ENCODE measurements at places on chromosomes 13 and 19.

- DNase-seq: no peak
These were observed at the start of gene SLC44A2 for GRCh38 chr19:10625003-10625761. Gene SLC44A2, plus strand, starts transcription at chr19:10625553. Its CDS starts 81 bp downstream, at chr19:10625634.

DNA sequence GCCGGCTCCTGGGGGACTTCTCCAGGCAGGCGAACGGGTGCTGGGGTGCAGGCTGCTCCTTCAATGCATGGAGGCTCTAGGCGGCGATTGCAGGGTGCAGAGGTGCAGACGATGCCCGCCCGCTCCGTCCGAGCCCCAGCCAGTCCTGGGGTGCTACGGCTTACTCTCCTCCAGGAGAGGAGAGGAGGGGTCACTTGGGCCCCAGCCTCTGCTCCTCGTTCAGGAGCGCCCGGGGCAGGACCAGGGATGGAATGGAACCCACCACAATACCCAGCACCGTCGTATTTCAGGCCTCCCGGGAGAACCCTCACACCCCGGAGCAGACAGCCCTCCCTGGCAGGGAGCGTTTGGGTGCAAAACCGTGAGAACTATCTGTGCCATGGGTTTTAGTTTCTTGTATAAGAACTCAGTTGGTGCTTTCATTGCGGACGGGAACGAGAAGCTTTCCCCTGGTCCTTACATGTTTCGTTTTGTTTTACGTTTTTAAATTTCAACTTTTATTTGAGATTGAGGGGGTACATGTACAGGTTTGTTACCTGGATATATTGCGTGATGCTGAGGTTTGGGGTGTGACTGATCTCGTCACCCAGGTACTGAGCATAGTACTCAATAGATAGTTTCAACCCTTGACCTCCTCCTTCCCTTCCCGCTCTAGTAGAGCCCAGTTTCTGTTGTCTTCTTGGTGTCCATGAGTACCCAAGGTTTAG lies 46.8 kb downstream of the ARHGEF18 start:
- DNase-seq: no peak

DNA sequence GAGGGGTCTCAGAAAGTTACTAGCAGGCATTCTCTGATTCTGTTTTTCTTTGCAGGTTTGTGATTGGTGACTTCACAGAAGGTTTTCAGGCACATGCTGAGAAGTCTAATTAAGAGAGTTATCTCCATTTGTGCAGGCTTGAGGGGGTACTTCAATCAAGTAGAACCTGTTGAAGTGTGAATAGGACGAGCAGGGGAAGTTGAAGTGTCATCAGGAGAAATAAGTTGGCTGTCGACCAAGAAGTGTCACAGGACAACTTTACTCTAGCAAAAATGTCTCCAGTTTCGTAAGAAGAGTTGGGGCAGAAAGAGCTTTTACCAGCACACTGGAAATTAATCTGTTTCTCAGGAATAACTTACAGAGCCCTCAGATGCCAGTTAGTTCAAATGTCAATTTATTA lies 576.5 kb upstream of the SLITRK5 start:
- no peak for DNase-seq

DNA sequence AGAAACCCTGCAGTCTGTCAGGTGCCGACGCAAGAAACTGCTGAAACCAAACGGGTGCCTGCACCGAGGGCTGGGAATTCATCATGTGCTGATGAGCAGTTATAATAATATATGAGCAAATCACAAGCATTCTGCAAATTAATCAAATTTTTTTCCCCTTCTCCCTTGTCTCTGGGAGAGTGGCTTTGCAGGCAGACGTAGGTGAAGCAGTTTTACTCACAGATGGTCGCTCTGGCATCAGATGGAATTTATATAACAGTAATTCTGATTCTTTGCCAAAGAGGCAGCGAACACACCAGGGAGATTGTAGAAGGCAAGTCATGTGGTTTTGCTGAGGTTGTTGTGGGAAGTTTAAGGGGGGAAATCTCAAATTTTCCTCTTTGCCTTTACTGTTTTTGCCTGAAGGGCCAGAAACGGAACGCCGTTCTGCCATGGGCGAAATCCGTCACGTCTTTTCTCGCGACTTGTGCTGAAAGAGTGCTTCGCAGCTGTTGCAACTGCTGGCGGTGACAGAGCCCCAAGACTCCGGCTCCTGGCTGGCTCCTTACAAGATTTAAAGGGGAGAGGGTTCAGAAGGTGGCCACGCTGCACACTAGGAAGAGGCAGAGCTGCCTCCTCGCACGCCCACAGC lies 320.1 kb downstream of the ZNF536 start:
- DNase-seq: no peak

DNA sequence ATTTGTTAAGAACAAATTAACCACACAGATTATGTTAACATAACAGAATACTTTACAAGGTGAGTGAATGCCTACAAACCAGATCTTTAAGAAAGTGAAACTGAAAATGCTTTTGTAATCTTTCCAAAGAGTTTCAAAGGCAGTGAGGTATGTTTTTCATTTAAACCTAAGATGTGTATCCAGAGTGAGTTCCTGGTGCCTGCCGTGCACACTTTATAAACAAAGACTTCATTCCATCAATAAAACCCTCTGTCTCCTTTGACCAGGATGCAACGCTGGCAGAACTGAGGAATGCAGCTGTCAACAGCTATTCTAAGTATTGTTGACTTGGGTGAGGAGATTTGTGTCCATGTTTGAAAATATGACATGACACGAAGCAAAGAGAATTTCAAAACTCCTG lies 344.6 kb downstream of the DNAJC15 start:
- DNase-seq: no peak

DNA sequence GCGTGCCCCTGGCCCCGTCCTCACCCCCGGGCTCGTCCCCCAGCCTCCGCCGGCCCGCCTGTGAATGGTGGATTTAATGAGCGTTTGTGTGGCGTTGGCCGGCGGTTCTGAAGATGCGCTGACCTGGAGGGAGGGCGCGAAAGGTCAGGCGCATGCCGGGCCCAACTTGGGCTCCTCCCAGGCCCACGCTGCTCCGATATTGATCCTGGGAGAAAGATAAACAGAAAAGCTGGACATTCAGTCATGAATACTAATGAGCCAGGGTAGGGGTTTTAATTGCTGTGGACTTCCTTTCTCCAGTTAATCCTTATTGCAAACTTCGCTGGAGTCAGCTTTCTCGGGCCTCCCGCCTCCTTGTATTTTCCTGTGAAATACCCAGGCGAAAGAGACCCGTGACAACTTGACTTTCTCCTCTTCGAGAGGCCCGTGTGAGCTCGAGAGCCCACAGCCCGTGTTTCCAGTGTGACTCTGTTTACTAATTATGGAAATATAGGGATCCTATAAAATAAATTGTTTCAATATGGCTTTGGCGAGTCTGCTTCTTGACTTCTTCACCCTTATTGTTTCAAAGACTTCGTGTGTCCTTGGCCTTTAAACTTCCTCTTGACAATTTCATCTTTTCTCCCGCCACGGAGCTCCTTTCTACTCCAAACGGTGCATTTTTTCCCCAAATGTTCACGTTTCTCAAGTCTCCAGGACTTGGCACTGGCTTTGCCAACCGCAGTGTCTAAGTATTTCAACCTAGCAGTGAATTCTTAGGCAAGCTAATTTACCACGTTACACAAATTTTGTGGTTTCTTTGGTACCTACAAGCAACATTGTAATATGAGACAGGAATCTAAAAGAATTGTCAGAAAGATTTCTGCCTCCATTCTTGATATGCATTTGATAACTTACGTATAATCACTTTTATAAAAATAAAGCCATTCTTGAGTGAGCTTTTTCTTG lies 10.5 kb downstream of the ZIC2 start:
- DNase-seq: no peak

GRCh38 chr13:41052441-41052840 lies 8.9 kb upstream of the WBP4 start:
- DNase-seq: no peak

DNA sequence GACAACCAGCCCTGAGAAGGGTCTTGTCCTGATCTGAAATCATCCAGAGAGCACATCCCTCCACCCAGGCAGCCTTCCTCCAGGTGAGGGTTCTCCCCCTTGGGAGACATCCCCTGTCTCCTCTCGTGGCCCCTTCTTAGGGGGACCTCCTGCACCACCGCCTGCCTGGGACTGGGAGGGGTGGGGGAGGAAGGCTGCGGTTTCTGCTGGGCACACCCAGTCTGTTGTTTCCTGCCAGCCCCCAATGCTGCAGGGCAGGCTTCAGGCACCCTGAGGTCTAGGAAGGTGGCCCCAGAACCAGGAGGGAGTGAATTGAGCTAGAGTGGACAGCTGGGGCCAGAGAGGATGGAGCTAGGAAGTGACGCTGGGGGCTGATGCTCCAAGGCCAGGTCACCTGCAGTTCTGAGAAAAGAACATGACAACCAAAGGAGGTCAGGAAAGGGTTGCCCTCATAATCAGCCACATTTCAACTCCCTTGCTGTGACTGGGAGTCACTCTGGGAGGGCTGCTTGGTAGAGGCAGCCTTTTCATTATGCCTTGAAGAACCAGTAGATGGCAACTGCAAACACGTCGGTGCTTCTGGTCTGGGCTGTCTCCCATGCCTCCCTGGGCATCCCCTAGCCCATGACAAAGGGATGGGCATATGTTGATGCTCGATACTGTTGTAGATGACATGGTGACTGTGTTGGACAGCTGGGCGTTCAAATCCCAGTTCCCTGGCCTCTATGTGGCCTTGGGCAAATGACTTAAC lies 1.4 kb downstream of the ARHGEF18 start:
- DNase-seq: peak; percentile 79

DNA sequence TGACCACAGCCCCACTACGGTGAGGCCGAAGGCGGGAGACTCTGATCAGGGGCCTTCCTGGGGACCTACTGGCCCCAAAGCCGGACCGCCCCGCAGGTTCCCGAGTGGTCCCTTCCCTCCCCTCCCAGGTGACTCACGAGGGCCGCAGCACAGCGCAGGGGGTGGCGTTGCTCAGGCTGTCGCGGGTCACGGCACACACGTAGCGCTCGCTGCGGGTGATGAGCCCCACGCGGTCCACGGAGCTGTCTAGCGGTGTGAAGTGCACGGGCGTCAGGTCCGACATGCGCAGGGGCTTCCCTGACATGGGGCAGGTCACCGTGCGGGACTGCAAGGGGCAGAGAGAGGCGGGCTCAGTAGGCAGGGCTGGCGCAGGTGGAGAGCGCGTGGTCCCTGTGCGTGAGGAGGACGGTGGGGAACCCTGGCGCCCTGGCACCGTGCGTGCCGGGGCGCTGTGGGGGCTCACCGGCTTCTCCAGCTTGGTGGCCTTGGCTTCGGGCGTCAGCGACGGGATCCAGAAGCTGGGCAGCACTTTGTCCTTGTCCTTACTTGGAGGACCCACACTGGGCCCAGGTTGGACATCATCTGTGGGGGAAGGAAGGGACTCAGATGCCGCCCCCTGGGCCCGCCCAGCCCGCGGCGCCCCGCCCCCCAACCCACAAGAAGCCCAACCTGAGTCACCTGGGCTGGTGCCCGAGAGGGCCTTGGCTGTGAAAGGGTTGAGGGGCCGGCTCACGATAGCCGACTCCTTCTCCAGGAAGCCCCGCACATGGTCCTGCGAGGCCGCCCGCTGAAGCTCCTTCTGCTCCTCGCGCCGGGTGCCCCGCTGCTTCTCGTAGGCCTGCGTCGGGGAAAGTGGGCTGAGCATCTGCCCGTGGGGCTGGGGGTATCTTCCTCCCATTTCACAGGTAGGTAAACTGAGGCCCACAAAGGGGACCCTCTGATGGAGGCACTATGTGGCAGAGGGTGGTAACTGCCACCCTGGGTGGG lies 23.7 kb downstream of the NOSIP start:
- DNase-seq: no peak

- no peak for DNase-seq
These were observed 5.3 kb upstream of the PROZ start for GRCh38 chr13:113152984-113153809.

DNA sequence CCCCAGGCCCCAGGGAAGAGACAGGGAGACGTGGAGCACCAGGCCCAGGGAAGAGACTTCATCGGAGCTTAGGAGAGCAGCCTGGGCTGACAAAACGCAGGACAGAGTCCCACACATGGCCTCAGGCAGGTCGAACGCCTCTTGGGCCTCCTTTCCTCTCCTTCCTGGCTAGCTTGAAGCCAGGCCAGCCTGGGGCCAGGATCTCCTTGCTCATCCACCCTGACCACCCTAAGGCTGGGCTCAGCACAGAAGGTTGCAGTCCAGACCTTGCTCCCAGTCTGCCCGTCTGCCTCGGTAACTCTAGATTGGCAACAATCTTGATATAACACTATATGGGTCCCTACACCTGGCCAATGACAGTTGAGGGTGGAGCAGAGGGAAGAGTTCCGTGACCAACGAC lies 10.1 kb downstream of the PPP6R1 start:
- no peak for DNase-seq

GRCh38 chr13:97076898-97077297 lies 82.6 kb upstream of the OXGR1 start:
- no peak for DNase-seq

DNA sequence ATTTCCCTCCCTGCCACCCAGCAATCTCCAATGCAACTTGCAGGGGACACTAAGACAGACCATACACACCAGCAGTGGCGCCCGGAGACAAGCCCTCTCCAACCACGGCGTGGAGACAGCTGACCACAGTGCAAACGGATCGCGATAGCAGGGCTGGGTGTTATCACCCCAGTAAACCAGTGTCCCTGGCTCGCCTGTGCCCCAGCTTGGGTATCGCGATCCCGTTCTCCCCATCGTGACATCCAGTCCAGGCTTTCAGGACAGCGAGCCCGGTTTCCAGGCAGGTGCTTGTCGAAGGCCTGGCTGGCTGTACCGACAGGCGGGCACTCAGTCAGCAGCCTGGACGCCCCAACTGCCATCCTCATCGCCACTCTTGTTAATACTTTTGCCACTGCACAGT lies 20.7 kb upstream of the NANOS2 start:
- no peak for DNase-seq

DNA sequence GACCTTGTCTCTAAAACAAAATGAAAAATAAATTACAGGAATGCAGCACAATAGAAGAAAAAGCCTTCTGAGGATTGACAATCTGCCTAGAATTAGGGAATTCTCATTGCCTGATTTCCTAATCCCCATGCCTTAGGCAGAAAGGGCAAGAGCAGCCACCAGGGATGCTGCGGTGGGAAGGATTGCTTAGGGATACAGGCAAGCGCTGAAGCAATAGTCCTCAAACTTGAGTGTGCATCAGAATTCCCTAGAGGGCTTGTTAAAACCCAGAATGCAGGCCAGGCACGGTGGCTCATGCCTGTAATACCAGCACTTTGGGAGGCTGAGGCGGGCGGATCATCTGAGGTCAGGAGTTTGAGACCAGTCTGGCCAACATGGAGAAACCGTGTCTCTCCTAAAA lies 1.0 kb upstream of the OR7C2 start:
- no peak for DNase-seq

DNA sequence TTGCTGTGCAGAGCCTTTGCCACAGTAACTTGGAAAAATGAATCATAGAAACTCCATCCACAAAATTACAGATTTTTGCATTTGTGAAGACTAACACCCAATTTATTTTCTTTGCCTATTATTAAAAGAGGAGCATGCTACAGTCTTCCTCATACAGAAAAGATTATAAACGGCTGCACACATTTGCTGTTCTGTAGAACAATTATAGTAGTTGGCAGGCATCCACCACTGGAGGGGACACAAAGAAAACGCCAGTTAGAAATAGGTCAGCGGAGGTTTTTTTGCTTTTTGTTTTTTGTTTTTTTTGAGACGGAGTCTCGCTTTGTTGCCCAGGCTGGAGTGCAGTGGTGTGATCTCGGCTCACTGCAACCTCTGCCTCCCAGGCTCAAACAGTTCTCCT lies 51.6 kb downstream of the SACS start:
- no peak for DNase-seq

- no peak for DNase-seq
These were observed 182.6 kb downstream of the EFNB2 start for GRCh38 chr13:106352850-106353249.

- DNase-seq: no peak
These were observed 313.1 kb upstream of the MAB21L1 start for GRCh38 chr13:35789335-35790165.
